Left renal cortex interstitium (tissue), 4 donors: ENCODE measurements at places on chromosomes 4 and X.

DNA sequence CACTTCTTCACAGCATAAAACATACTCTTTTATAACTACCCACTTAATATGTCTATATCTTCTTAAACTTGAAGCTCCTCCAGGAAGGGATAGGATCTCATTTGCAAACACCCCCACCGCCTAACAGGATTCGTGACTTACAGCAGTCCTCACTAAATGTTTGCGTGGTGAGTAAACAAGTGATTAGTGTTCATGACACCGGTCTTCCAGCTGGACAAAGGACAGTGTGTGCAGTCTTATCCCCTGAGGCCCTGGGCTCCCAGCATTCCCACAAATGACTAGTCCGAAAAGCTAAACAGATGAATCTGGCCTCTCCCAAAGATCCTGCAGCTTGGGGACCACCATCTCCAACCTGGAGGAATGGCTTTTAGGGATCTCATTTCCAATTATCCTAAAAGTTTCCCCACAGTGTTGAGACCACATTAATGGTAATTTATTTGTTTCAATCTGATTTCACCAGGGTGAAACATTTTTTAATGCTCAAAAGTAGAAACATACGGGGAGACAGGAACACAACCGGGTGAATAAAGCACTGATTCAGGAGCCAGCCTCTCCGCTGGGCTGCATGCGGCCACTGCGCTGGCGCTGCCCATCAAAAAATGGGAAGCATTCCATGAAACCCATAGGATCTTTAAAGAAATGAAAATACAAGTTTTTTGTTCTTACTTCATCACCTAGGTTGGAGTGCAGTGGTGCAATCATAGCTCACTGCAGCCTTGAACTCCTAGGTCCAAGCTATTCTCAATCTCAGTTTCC is 69.2 kb downstream of the HADH start:
- DNase-seq, result no peak

- no peak for DNase-seq
Observed at GRCh38 chr4:176660561-176660960, 132.2 kb downstream of the VEGFC start.

DNA sequence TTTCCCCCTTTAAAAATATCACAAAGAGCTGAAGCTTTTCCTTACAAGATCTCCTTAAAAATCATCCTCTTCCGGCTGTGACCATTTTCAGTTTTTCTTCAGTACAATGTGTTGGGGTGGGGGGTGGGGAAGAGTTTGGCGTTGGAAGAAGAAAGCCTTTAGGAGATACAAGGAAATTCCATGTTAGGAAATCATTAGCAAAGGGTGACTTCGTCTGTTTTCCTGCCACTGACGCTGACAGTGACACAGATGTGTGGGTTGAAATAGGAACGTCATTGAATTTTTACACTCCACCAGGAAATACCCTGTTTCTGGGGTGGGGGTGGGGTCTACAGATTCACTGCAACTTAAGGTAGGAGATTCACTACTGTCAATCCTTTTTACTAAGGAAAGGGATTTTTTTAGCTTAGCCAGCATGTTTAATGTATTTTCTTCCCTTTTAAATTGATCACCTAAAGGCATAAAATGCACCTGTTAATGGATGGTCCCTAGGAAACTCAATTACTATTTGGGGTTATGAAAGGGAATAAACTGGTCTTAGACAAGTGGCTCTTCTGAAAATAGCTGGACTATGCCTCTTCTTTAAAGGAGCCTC is 3.9 kb downstream of the MAMLD1 start:
- DNase-seq, result no peak

DNA sequence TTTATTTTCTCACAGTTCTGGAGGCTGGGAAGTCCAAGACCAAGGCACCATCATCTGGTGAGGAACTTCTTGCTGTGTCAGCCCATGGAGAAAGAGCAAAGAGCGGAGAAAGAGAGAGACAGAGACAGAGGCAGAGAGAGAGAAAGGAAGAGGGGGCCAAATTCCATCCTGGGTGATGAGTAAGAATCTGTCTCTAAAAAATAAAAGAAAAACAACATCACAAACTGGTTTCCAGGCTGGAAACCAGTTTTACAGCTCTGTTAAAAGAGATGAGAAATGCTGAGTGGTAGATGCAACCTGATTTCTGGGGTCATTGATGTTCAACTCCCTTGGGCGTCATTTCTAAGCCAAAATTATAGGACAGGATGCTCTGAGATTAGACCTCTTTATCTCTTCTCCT is 72.9 kb downstream of the SHOX start:
- no peak for DNase-seq

- no peak for DNase-seq
Observed at GRCh38 chr4:17812125-17812524, 1.3 kb downstream of the NCAPG start.
